SK-N-SH (cell line): ENCODE measurements at places on chromosomes 11 and 22.

DNA sequence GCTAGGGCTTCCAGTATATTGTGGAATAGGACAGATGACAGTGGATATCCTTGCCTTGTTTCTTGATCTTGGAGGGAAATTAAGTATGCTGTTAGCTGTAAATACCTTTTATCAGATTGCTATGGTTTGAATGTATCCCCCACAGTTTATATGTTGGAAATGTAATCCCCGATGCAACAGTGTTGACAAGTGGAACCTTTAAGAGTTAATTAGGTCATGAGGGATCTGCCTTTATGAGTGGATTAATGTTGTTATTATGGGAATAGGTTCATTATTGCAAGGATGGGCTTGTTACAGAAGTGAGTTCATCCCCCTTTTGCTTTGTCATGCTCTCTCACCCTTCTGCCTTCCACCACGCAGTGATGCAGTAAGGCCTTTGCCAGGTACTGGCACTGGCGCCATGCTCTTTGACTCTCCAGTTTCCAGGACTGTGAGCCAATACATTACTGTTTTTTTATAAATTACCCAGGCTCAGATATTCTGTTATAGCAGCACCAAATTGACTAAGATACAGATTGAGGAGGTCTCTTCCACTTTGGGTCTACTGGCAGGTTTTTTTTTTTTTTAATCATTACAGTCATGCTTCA lies 16.4 kb downstream of the CABIN1 start:
- no peak for DNase-seq

- peak; percentile 76 for DNase-seq
These were observed 10.9 kb downstream of the INS start for GRCh38 chr11:2149864-2150847.

GRCh38 chr11:125787827-125788226 lies at the start of gene PATE3:
PATE3 (plus strand) TSS chr11:125788127; CDS start chr11:125788152, 25 bp downstream.
- no peak for DNase-seq

DNA sequence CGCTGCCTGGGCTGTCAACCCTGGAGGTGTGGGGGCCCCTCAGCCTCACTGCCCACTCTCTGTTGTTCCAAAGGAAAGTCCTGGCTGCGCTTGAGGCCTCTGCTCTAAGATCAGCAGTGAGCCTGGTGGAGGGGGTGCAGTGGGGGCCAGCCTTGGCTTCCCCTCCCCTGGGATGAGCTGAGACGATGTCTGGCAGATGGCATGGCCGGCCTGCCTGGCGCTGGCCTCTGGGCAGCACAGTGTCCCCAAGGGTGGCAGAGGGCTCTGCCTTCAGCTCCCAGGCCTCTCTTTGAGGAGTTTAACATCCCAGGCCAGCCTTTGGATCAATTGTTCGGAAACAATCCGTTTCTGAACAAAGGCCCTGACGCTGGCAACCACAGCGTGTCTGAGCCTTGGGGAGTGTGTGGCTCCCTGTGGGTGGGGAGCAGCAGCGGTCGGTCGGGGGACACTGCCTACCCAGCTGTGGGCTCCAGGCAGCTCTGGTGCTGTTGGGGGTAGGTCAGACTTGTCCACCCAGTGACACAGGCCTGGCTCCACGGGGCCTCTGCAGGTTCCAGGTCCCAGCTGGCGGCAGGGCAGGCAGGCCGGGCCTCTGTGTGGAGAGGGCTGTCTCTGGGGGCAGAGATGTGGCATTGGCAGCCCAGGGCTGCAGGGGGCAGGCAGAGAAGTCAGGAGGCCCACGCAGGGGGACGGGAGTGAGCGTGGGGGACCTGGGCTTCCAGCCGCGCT lies 12.1 kb downstream of the TSPAN4 start:
- no peak for DNase-seq

- peak; percentile 61 for DNase-seq
These were observed 84.8 kb downstream of the ADAMTS15 start for GRCh38 chr11:130533113-130533798.

- DNase-seq, result no peak
These were observed 51.4 kb upstream of the NECTIN1 start for GRCh38 chr11:119780222-119780953.

GRCh38 chr11:27242591-27242990 lies 120.4 kb downstream of the CCDC34 start:
- DNase-seq, result no peak

- DNase-seq, result peak; percentile 81
These were observed 18.4 kb downstream of the B3GAT1 start for GRCh38 chr11:134393638-134394037.

DNA sequence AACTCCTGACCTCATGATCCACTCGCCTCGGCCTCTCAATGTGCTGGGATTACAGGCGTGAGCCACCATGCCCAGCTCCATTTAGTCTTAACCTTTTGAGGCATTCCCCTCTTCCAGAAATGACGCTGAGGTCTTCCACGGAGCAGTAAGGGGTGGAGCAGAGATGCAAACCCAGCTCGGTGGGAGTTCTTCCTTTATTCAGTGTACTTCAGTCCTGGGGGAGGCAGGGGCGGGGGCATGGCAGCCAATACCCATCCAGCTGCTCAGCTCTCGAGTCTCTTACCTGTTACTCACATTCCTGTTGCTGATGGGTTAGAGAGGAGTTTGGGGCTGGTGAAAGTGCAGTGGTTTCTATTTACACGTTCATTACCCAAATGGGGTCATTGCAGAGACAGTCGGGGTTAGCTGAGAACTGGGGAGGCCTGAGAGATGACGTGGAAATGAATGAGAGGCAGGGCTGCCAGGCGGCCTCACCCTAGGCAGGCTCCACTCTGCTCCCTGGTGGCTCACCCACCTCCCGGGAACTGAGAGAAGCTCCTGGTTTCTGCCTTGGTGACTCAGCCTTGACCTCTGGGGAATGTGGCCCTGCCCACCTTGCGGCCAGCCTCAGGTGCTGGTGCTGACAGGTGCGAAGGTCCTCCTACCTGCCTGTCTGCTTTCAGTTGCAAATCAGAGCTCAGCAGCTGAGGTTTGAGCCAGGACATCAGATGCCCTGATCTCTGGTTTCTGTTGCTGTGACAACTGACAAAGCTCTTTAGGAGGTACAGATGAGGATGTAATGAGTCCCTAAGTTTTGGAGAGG lies 13.4 kb upstream of the ST14 start:
- no peak for DNase-seq

DNA sequence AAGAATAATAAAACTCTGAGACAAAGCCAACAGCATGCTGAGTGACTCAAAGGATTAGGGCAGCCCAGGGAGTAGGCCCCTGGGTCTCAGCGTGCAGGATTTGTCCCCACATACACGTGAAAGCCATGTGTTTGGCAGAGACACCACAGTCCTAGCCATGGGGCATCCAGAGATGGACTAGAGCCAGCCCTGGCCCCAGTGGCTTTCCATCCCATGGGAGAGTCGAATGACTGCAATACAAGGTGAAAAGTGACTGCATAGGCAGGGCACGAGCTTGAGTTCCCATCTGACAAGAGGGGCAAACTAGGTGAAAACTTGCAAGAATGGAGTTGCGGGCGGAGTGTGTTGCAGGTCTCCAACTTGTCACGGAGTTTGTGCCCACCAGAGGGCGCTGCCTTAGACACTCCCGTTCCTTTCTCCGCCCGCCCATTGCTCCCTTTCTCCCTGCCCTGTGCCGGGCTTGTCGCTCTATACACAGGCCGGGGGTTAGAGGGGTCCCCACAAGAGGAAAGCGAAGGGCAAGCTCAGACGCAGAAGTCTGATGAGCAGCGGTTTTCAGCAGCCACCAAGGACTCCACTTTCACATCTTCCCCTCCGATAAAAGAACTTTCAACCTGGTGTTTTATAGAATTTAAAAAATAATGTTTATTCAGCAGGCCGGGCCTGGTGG lies 24.2 kb downstream of the TSKU start:
- peak; percentile 83 for DNase-seq

- DNase-seq, result no peak
These were observed 69.6 kb downstream of the CDKN1C start for GRCh38 chr11:2815762-2816496.

DNA sequence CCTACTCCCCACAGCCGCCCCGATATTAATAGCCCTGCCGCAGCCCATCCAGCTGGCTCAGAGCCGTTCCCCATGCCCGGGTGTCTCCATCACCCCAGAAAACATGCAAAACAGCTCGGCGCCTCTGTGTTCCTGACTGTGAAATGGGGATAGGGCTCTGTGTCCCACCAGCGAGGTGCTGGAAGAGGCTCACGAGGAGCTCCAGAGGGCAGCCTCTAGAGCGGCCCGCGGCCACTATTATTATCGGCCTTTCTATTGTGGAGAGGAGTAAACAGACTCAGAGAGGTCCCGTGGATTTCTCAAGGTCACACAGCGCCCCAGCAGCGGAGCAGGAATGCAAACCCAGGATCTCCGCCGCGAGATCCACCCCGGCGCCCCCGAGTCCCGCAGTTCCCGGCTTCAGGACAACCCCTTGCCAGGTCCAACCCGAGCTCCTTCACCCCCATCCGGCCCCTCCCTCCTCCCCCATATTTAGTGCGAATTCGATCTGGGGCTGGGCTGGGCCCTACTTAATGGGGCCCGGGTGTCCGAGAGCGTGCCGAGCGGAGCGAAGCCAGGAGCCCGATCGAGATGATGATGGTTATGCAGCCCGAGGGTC lies at the start of gene ACTN3:
ACTN3 (plus strand) TSS at position 536 of the 598 bp plus-strand sequence; CDS start at position 571, 35 bp downstream.
- peak; percentile 48 for DNase-seq

DNA sequence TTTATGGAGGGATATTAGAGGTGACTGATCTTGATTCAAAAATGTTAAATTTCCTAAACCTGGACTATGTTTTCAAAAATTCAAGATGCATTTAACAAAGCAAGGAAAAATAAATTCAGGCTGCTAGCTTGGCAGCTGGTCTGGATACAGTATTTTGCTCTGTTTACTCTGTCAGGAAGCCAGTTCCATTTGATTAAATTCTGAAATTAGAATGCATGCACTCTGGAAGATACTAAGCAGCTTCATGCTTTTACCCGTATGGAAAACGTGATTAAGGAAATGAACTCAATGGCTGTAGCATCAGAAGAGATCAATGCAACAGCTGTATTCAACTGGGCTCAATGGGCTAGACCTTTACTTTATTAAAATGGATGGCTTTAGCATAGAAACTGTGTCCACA lies 14.2 kb downstream of the C11orf71 start:
- DNase-seq, result no peak

GRCh38 chr11:120343429-120343828 lies 7.2 kb downstream of the ARHGEF12 start:
- no peak for DNase-seq

DNA sequence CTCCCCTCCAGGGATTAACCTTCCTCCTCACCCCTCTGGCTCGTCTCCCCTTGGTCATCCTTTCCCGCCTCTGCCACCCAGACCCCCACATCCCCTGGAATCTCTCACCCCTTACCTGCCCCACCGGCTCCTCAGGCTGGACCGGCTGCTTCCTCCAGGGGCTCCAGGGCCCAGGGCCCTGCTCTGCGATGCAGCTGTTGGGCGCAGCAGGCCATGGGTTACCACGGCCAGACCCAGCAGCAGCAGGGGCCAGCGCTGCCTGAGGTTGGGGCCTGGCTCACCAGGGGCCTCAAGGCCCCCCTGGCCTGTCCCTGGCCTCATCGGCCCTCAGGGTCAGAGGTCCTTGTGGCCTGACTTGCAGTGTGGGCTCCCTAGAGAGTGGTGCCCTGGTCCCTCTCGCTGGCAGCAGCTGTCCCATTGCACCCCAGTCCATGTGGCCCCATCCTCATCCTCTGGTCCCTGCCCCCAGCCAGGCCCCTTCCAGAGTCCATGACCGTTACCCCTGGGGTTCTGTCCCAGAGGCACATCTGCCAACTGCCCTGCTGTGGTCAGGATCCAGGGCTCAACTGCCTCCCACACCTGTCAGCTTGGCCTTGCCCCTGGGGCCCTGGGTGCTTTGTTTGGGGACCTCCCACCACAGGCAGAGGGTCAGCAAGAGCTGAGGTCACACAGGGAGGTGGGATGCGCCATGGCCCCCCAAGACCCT lies at the start of gene IGLL1:
IGLL1 (minus strand) TSS at position 421 of the 706 bp plus-strand sequence; CDS start at position 321, 100 bp downstream.
- no peak for DNase-seq

GRCh38 chr11:119319700-119320239 lies 2.8 kb upstream of the MCAM start:
- DNase-seq, result no peak

GRCh38 chr22:31239771-31240370 lies 27.8 kb downstream of the LIMK2 start:
- no peak for DNase-seq

DNA sequence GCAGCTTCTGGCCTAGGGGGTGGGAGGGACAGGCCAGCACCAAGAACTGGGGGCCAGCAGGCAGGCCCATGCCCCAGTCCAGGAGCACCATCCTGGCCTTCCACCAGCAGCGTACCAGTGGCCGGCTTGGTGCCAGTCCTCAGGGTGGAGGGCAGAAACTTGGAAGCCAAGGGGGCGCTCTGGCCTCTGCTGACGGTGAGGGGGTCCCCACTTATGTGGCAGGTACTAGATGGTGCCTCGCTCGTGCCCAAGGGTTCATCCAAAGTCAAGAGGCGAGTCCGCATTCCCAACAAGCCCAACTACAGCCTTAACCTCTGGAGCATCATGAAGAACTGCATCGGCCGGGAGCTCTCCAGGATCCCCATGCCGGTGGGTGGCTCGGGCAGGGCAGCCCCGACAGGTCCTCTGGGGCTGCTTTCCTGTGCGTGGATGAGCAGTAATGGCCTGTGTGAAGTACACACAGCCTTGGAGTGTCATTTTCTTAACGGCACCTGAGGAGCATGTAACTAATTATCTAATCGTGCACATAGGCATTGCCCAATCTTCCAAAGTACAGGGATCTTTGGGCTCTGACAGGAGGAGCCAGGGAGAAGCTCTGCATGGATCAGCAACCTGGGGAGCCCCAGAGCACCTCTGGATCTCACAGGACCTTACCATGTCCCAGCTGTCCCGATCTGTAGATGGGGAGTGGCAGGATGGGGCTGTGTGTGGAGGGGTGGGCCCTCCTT lies 79.1 kb downstream of the MORC2 start:
- peak; percentile 12 for DNase-seq
